ENCODE measurements at places on chromosomes 2 and 18.

DNA sequence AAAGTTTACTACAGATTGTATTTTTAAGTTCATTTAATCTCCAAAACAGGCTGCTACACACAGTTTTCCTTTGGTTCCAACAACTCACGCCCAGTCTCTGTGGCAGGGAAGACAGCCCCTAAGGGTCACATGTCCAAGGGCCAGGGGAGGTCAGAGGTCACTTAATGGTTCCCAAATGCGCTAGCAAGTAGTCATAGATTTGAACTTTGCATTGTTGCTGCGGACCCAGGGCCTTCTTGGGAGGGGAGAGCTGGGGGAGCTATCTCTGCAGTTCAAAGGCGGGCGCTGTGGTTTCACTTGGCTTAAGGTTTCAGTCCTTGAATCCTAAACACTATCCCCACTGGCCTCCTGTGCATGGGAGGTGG lies 74.8 kb upstream of the ZNF532 start:
- no peak for DNase-seq

- DNase-seq = no peak
Observed at GRCh38 chr18:9736286-9736835, 28.3 kb downstream of the RAB31 start.

DNA sequence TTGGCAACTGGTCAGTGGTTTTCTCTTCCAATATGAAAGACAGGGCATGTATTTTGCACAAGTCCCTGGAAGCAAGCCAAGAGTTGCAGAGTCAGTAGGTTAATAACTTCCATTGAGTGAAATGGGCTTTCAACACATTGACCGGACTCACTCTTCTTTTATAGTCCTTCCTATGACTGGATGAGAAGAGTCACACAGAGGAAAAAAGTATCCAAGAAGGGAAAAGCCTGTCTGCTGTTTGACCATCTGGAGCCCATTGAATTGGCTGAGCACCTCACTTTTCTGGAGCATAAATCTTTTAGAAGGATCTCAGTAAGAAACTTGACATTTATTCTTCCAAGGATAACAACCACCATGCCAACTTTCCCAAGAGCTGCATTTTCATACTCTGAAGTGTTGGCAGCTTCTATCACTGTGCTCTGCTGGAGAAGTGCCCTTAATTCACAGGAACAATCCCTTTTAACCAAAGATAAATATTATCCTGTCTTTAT lies 45.4 kb downstream of the RASGRP3 start:
- DNase-seq = no peak

- no peak for DNase-seq
Observed at GRCh38 chr2:62573137-62573731, 67.2 kb upstream of the TMEM17 start.

- no peak for DNase-seq
Observed at GRCh38 chr2:190432567-190433231, 24.5 kb downstream of the MFSD6 start.

DNA sequence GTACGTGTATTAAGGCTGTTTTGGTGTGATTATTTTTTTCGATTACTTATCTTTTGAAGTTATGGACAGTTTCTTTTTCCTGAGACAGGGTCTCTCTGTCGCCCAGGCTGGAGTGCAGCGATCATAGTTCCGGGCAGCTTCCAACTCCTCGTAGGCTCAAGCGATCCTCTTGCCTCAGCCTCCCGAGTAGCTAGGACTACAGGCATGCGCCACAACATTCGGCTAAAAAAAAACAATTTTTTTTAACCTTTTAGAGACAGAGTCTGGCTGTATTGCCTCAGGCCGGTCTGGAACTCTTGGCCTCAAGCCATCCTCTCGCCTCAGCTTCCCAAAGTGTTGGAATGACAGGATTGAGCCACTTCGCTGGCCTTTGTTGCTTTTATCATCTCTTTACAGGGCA lies 945 bp downstream of the HAT1 start:
- no peak for DNase-seq

DNA sequence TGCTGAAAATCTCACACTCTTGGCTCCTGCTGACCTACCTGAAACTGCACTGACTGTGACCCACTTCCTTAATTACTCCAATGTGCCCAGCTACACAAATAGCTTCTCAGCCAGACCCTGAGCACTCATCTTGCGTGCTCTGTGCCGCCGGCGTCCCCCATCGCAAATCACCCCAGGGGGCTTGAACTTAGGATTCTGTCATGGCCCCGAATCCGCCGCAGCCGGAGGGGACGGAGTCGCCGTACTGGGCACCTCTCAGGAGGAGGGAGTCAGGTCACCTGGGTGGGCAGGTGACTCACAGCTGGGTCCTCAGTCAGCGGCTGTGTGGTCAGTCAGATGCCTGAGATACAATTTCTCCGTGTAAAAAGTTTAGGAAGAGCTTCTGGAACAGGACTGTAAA lies 804.9 kb upstream of the SALL3 start:
- no peak for DNase-seq

GRCh38 chr2:60540074-60540473 lies 13.4 kb downstream of the BCL11A start:
- no peak for DNase-seq

DNA sequence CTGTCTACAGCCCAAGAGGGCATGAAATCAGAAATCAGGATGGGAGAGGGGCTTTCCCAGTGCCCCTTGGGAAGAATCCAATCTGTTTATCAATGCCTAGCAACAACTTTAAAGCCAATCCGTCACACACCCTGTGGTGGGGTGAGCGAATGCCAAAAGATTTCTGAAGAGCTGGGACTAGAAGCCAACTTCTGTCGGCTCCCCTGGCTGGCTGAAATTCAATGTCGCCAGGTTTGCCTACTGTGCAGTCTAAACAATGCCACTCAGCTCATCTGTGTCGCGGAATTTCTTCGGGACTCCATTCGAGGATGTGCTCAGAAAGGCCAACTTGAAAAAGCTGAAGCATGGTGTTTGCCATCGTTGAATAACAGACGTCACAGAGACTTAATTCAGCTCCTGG lies 31.5 kb upstream of the NCKAP5 start:
- no peak for DNase-seq

- DNase-seq = no peak
Observed at GRCh38 chr2:220315098-220315823, 687.8 kb downstream of the SLC4A3 start.

DNA sequence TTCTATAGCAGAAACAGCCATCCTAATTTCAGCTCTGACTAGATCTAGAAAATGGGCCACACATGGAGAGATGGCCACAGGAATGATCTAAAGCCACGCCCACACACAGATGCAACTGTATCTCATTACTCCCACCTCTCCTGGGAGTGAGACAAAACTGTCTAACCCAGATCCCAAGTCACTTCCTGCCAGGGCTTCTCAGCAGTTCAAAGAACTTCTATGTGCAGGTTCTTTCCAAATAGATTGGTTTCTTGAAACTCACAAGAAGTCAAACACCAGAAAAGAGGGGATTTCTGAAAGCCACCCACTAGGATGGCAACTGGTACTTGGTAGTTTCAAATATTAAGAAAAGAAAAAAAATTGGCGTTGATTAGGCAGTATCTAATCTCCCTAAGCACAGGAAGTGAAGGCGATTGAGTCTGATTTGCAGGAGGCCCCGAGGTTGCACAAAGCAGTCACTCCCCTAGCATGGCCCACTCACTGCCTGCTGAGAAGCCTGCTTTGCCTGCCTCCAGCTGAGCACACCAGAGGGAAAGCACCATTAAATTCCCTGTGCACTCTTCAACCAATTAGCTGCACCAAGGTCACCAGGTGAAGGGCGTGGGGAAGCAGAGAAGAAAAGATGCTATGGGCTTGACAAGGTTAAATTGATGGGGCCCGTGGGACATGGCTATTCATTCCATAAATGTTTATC lies 51.1 kb downstream of the PAPOLG start:
- peak; percentile 40 for DNase-seq

- no peak for DNase-seq
Observed at GRCh38 chr2:136049011-136049742, 63.8 kb upstream of the DARS1 start.

DNA sequence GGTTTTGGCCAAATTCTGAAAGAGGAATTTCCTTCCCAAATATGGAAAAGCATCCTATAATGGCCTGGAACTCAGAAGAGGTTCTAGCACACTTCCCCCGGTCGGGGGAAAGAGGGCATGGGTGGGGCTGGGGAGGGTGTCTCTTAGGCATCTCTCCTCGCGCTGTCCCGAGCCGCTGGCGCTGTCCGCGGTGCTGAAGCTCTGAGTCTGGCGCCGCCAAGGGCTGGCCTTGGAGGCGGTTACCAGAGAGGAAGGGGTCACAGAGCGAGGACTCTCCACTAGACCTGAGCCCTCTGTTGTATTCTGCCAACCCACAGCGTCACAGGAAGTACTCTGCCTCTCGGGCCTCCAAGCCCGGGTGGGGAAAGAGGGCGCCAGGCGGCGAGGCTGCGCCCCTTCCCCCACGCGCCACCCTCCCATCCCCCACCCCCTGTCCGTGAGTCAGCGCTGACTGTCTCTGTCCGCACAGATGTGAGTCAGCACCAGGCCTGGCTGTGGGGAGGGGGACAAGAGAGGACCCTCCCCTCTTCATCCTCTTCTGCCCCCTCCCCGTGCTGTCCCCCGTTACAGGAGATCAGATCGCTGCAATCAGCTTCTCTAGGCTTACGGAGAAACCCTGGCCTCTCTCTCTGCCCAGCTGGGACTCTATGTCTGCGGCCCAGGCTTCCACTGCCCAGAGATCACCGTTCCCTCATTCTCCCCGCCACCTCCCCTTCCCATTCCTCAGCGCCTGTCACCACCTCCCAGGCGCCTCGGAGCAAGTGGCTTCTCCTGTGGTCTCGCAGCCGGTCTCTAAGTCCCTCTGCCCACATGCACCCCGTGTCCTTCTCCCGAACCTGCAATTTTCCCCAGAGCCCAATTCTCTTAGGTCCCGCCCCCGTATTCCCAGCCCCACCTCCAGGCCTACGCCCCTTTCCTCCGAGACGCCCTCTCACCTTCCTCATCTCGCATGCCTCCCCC lies 779 bp downstream of the PTPRN start:
- peak; percentile 59 for DNase-seq

- no peak for DNase-seq
Observed at GRCh38 chr2:239908308-239908707, 116.8 kb downstream of the NDUFA10 start.

- no peak for DNase-seq
Observed at GRCh38 chr2:85861650-85862049, 27.1 kb downstream of the ST3GAL5 start.

DNA sequence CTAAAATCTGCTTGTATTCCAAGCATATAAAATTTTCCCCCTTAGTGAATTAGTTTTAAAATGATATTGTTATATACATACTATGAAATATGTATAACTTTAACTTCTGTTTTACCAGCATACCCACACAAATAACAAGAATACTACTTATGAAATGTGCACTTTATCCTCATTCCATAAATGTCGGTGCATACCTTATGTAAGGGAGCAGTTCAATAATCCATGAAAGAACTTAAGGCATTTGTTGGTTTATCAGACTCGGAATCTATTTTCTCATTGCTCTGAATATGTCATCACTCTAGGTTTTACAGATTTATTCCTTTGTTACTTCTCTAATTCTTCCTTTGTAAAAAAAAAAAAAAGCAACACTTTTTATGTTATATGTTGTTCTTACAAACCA lies 12.5 kb upstream of the MFF start:
- no peak for DNase-seq

- DNase-seq = no peak
Observed at GRCh38 chr2:234620018-234620417, 123.1 kb upstream of the ARL4C start.

DNA sequence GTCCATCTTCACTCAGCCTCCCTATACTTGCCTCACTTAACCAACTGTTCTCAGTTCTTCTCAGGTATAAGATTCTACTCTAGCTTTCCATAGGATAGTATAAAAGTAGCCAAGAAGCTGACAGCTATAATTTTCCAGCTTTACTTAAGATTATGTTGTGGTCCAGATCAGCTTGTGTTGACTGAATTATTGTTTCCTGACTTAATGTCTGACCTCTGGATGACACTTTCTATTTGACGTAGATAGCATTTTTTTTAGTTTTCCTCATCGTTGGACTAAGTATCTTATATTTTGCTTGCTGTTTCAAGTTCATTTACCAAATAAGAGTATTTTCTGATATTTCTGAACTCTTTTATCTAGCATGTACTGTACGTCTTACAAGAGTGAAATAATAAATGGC lies 1272.5 kb upstream of the CDH2 start:
- no peak for DNase-seq

GRCh38 chr2:161230959-161231358 lies 70.7 kb downstream of the TANK start:
- DNase-seq = no peak

- DNase-seq = no peak
Observed at GRCh38 chr18:54791657-54792056, 36.6 kb upstream of the RAB27B start.

DNA sequence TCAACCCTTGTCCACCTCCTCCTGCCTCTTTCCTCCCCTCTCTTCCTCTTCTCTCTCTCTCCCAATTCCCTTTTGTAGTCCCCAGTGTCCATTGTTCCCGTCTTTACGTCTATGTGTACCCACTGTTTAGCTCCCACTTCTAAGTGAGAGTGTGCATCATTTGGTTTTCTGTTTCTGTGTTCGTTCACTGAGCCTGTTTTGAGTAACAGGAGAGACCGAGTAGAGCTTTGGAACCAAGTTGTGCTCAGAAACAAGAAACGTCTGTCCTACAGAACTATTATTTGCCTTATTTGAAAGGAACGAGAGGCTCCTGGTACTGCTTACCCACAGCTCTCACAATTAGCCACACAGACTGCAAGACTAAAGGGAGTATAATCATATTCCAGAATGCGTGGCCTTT lies 50.1 kb upstream of the MAPRE2 start:
- no peak for DNase-seq
